Dermis microvascular lymphatic vessel endothelial cell (primary cell): ENCODE measurements at places on chromosomes 2 and 18. TPM values are rescaled to one million over a fixed set of nuclear protein-coding genes. Genes with fewer than 3 reads are reported as not detected.
A peak's percentile ranks its signal among the peaks of the same experiment; 100 is the strongest.

Gene ANKRD62
- not detected in 2 replicates for total RNA-seq

Gene REG3G
- total RNA-seq, result not detected in 2 replicates

Gene B4GALT6
- total RNA-seq, result 5.3 and 5.5 TPM in 2 replicates

Gene KATNAL2
- 0.25 and 0.64 TPM in 2 replicates for total RNA-seq

Gene REEP1
- 6.7 and 15.0 TPM in 2 replicates for total RNA-seq

Gene RRM2
- total RNA-seq, result 18.1 and 29.1 TPM in 2 replicates

- DNase-seq, result no peak
These were observed 84.3 kb downstream of the TNS1 start for GRCh38 chr2:217918308-217919024.

DNA sequence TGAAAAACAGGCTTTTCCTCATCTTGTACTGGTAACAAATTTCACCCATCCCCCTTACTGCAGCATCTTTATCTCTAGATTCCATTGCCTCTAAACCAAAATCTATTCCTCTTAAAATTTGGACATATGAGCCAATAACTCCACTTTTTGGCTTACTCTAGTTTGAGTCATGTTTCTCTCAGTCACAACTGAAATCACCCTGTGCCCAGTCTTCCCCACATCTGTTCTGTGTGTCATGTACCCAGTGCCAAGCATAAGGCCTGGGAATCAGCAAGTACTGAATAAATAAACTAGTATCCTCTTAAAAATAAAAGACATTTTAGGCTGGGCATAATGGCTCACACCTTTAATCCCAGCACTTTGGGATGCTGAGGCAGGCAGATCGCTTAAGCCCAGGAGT lies 20.8 kb upstream of the CHN1 start:
- no peak for DNase-seq

- no peak for DNase-seq
These were observed 586.5 kb upstream of the SLC8A1 start for GRCh38 chr2:41038408-41038807.

GRCh38 chr2:135694711-135695110 lies 46.9 kb upstream of the UBXN4 start:
- peak; percentile 65 for DNase-seq

- DNase-seq, result no peak
These were observed 65.5 kb downstream of the KCNE4 start for GRCh38 chr2:223117533-223117932.

GRCh38 chr2:71928734-71929481 lies 218.8 kb downstream of the CYP26B1 start:
- DNase-seq, result no peak

GRCh38 chr18:34862561-34862960 lies 152.5 kb downstream of the DTNA start:
- no peak for DNase-seq

- DNase-seq, result no peak
These were observed 4.0 kb downstream of the CCT7 start for GRCh38 chr2:73238149-73238548.

DNA sequence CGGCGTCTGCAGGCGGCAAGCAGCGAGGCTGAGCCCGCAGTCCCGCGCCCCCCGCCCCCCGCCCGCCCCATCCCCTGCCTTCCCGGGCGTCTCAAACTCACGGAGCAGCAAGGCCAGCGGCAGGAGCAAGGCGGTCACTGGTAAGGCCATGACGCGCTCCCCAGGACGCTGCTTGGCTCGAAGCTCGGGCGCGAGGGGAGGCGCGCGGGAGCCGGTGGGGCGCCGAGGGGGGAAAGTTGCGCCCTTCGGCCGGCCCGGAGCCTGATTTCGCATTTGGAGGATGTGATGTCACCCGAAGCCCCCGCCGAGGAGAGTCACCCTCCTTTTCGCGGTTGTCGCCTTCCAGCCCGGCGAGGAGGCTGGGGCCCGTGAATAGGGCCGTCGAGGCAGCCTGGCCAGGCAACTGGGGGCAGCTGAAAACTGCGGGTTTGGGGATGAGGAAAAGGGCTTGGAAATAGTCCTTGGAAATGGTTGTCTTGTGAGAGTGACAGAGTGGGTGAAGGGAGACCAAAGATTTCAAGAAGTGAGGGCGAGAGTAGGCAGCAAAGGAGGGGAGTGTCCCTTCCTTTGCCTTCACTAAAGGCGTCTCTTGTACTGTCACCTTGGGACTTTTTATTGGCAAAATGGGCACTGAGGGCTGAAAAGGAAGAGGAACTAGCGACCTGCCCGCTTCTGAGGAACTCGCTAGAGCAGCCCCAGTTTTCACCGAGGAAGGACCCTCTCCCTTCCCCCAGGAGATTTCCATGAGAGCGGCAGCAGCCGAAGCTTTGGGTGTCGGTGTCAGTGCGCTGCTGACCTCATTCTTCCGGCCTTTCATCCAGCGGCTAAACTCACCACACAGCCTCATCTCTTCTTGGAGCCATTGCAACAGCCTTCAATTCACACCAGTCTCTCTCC lies at the start of gene CD8A:
TSS of gene CD8A (minus strand) at position 238 of the 897 bp plus-strand sequence. CDS start at position 150, 88 bp downstream.
- no peak for DNase-seq

DNA sequence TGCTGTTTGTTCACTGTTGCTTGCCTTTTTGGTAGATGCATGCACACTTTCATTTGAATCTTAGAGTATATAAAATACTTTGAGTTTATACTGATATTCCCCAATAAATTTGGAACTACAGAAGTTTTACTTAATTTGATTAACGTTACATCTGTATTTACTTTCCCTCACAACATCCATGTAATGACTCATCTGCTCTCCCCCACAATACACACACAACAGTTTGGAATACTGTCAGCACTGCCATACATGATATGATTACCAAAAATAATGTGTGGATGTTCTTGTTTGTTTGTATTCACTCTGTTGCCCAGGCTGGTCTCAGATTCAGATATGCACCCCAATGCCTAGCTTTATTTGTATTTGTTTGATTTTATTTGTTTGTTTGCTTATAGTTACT lies 144.2 kb downstream of the WDR7 start:
- no peak for DNase-seq
